ENCODE measurements at places on chromosomes 16 and 17.
A peak's percentile ranks its signal among the peaks of the same experiment; 100 is the strongest.

DNA sequence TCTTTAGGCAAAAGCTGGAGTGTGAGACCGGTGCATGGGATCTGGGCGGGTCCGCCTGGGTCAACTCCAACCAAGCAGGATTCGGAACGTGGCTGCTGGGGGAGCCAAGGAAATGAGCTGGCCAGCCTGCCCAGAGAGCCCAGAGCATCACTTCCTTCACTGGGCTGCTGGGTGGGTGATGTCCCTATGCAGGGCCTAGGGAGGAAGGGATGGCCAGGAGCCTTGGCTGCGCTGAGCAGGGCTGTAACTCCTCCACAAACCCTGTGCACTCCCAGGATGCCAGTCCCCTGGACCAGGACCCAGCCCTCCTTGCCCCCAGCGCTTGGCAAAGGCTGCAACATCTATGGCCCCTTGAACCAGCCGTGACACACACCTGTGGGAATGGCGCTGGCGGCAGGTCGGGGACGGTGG, 138.4 kb downstream of the RAB11FIP4 start:
- DNase-seq: no peak

GRCh38 chr16:85798901-85799496, 345 bp downstream of the EMC8 start:
- DNase-seq: no peak

GRCh38 chr17:50114849-50115357, 15.1 kb downstream of the SAMD14 start:
- DNase-seq: peak; percentile 52

DNA sequence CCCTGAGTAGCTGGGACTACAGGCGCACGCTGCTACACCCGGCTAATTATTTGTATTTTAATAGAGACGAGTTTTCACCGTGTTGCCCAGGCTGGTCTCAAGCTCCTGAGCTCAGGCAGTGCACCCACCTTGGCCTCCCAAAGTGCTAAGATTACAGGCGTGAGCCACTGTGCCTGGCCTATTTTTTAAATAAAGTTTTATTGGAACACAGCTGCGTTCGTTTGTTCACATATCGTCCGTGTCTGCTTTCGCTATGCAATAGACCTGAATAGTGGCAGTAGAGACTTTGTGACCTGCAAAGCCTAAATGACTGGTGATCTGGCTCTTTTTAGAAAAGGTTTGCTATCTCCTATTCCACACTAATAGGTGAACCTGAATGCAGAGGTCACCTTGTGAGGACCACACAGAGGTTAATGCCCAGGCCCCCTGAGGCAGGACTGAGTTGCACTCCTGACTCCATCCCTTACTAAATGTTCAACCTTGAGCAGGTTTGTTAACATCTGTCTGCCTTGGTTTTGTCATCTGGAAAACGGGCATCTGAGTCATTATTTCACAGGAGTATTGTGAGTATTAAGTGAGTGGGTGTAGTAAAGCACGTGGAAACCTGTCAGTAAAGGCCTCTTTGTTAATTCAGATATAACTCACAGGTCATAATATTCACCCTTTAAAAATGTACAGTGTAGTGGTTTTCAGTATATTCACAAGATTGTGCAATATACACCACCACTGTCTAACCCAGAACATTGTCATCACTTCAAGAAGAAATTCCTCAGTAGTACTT, 157.5 kb upstream of the CACNG5 start:
- no peak for DNase-seq

DNA sequence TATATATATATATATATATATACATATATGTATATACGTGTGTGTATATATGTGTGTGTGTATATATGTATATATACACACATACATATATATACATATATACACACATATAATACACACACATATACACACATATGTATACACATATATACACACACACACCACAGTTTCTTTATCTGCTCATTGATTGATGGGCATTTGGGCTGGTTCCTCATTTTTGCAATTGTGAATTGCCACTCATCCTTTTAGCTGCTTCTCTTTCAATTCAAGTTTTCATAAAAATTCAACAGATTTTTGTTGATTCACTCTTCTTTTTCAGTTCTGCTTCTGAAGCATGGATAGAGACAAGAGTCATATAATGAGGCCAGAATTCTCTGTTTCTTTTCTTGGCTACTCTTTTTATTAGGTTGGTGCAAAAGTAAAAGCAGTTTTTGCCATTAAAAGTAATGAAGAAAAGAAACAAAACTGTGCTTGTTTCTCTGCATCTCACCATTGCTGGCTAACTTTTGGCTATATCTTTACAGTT, 44.5 kb downstream of the SLFN5 start:
- DNase-seq: no peak

- no peak for DNase-seq
Measured at GRCh38 chr17:9968008-9968407, 62.9 kb upstream of the RCVRN start.

GRCh38 chr17:4520060-4520893, 21.6 kb downstream of the SPNS2 start:
- no peak for DNase-seq

DNA sequence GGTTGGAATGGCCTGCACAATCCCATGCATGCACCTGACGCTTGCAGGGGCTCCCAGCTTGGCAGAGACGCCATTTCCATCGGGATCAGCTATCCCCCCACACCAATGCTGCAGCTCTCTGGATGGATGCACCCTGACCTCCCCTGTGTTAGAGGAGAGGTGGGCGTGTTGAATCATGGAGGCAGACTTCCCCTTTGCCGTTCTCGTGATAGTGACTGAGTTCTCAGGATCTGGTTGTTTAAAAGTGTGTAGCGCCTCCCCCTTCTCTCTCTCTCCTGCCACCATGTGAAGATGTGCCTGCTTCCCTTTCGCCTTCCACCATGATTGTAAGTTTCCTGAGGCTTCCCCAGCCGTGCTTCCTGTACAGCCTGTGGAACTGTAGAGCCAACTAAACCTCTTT, 17.8 kb upstream of the KCNH6 start:
- DNase-seq: no peak

GRCh38 chr16:26087091-26087490, 395.3 kb downstream of the HS3ST4 start:
- no peak for DNase-seq

DNA sequence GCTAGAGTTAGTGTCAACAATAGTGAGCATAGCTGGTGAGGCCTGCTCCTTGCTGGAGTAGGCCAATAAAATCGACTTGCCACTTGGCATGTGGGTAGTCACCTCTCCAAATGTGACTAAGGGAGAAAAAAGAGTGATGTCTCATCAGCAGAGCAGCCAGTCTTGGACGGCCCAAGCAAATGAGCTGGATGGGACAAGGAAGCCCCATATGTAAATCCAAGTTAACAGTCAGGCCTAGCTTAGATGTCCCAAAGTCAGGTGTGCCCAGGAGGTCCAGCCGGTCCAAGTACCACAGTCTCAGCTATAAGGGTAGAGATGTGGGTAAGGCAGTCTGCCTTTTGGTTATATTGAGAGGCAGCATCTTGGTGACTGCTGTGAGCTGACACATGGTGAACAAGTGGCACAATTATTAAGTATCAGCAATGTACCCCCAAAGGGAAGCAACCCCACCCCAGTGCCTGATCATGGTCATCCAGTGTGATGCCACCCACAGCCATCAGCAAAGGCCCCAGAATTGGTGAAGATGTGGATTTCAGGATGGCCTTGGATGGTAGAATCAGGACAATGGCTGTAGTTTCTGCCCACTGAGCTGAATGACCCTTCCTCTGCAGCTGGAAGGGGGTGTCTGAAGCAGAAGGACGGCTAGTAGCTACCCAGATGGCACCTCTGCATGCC, 83.4 kb downstream of the TNFRSF13B start:
- no peak for DNase-seq

- DNase-seq: no peak
Measured at GRCh38 chr17:30226878-30227277, 8.6 kb downstream of the SLC6A4 start.

DNA sequence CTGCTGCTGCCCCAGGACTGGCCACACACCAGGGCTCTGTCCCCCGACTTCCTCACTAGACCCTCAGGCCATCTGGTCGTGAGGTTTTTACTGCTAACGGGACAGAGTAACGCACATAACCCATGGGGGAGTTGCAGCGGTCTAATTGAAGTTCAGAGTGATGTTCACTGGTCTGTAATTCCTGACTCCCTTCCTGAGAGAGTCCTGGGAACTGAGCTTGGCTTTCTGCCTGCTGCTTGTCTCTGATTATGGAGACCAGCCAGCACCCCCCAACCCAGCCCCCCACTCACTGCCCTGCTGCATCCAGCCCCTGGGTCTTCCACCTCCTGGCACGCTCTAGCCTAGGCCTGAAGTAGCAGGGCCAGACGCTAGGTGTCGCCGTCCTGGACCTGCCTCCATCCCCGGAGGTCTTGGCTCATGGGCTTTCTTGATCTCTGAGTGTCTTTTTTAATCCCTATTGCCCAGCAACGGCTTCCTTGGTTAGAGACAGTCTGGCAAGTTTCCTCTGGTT, 192.9 kb downstream of the CCDC182 start:
- no peak for DNase-seq

DNA sequence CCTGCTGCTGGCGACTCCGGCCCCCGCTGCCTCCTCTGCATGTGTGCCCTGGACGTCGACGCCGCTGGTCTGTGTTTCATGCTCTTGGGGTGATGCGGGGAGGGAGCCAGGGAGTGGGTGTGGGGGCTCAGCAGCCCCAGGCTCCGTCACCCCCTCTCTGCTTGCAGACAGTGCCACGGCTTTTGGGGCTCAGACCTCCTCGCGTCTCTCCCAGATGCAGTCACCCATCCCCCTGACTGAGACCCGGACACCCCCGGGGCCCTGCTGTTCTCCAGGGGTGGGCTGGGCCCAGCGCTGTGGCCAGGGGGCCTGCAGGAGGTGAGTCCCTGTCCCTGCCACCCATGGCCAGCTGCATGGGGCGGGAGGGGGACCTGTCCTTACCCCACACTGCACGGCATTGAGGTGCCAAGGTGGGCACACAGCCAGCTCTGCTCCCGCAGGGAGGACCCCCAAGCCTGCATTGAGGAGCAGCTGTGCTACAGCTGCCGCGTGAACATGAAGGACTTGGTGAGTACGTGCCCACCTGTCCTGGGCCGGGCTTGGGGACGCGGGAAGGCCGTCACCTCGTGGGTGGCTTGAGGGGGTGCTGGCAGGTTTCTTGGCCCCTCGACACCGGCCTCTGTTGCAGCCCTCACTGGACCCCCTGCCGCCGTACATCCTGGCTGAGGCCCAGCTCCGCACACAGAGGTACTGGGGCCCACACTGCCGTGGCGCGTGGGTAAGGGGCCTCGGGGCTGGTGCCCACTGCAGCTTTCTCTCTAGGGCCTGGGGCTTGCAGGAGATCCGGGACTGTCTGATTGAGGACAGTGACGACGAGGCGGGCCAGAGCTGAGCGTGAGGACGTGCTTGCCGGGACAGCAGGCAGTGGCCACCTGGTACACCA, 8.4 kb downstream of the CTU2 start:
- DNase-seq: no peak
